ENCODE measurements at places on chromosomes 13 and 19.

GRCh38 chr13:30882026-30882850 lies 23.8 kb upstream of the MEDAG start:
- DNase-seq = no peak

GRCh38 chr19:36049080-36049698 lies 4.9 kb downstream of the THAP8 start:
- DNase-seq = no peak

GRCh38 chr19:41887711-41888382 lies 4.9 kb downstream of the ARHGEF1 start:
- DNase-seq = no peak

DNA sequence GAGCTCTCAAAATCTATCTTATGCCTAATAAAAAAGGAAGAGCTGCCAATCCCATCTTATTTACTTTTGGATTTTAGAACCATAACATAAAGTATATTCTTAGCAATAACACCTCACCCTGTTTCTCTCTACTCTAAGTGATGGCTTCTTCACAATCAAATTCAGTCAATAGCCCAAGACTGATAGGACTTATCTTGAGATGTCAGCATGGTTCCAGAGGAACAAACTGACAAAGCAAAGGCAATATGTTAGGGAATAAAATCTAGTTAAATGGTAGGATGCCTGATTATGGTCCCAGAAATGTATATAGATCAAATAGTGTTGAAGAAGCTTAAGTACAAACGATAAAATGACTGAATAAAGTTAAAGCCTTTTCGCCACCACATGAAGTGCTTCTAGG lies 36.3 kb downstream of the DACH1 start:
- no peak for DNase-seq

- DNase-seq = no peak
These were observed 22.3 kb upstream of the LAMP1 start for GRCh38 chr13:113274721-113275120.
